SJSA1 (cell line): ENCODE measurements at places on chromosomes 5 and 9. TPM values are rescaled to one million over a fixed set of nuclear protein-coding genes. Genes with fewer than 3 reads are reported as not detected.

DNA sequence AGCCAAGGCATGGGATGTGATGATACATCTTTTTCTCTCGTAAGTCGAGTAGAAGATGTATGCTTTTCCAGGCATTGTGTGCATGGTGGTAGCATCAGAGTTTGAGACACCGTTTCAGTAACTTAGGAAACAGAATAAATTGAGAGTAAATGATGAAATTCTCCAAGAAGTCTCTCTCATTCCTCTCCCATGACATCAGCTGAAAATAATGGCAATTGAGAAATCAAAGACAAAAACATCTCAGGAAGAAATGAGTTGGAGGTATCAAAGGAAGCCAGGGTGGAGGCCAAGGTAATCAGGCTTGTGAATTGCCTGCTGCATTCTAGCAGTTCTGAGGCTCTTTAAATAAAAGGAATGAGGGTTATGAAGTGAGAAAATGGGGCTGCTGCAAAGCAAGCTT lies 53.9 kb downstream of the SGCD start:
- no peaks in the 10 kb centered on the region for H3K36me3 ChIP-seq
- DNase-seq, result no peak
- no peak overlapping the region for H3K4me3 ChIP-seq
- H3K4me1 ChIP-seq, result no peaks in the 10 kb centered on the region
- H3K27me3 ChIP-seq, result no peaks in the 10 kb centered on the region

DNA sequence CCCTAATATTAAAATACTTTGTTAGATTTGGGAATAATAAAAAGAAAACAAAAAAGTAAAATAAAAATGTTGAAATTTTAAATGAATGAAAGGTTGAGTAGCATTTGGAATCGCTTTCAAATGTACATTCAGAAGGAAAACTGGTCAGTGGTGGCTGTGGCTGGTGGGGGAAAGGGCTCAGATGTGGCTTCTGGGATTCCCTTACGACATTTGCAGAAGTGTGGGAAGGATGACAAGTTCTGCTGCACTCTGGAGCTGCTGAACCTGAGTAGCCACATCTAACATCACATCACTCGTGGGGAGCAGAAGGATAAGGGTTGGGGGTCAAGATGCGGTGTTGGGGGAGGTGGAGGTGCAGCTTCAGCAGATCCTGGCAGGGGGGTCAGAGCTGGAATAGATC lies 25.6 kb upstream of the CAST start:
- H3K27me3 ChIP-seq, result no peaks in the 10 kb centered on the region
- H3K36me3 ChIP-seq, result no peaks in the 10 kb centered on the region
- no peak for DNase-seq
- no peak overlapping the region for H3K27ac ChIP-seq
- peaks cover 25% of the 10 kb centered on the region for H3K4me1 ChIP-seq

DNA sequence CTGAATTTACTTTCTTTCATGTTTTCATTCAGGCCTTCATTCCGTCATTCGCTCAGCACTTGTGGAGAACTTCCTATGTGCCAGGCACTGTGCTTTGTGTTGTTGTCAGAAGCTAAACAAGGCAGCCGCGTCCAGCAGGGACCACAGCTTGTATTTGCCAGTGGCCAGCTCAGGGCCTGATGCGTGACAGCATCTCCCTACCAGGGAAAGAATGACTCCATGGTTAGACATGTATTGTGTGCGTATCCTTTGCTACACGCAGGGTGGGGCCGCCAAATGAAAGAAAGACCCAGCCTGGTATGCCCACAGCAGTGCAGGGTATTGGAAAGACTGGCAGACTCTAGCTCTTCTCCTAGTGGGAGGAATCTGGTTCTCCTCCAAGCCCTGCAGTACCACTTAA lies 4.7 kb upstream of the COL27A1 start:
- H3K27ac ChIP-seq, result no peak overlapping the region
- H3K36me3 ChIP-seq, result no peaks in the 10 kb centered on the region
- peaks cover 16% of the 10 kb centered on the region for H3K4me1 ChIP-seq
- no peak for DNase-seq
- no peak overlapping the region for H3K4me3 ChIP-seq
- peaks cover 19% of the 10 kb centered on the region for H3K27me3 ChIP-seq

- no peaks in the 10 kb centered on the region for H3K27me3 ChIP-seq
- H3K4me3 ChIP-seq, result no peak overlapping the region
- peaks cover 25% of the 10 kb centered on the region for H3K4me1 ChIP-seq
- H3K36me3 ChIP-seq, result no peaks in the 10 kb centered on the region
- peak; percentile 51 for DNase-seq
These were observed 334.7 kb downstream of the NR2F1-AS1 start for GRCh38 chr5:93246090-93246855.

GRCh38 chr9:130237076-130237475 lies 28.5 kb upstream of the HMCN2 start:
- H3K36me3 ChIP-seq, result peaks cover 19% of the 10 kb centered on the region
- H3K27me3 ChIP-seq, result no peaks in the 10 kb centered on the region
- DNase-seq, result peak; percentile 90
- H3K4me3 ChIP-seq, result no peak overlapping the region

SCAI gene
- total RNA-seq, result 2.8 and 4.7 TPM in 2 replicates

DNA sequence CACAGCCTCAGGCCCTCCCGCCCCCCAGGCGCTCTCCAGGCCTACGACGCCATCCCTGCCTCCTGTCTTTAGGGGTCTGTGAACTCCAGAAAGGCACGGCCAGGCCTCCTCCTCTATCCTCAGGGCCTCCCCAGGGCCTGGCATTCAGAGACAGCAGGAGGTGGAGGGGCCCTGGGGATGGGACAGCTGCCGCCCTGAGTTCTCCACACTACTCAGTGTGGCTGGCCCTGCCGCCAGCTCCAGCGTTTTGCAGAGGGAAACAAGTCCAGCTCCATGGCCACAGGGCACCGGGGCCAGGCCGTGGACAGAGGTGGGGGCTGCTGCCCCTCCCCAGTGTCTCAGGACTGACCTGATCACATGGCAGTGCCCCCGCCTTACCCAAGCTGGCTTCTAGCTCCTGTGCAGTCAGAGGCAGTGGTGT lies 16.4 kb downstream of the SH3GLB2 start:
- H3K27ac ChIP-seq, result no peak overlapping the region
- peaks cover 32% of the 10 kb centered on the region for H3K36me3 ChIP-seq
- H3K4me3 ChIP-seq, result no peak overlapping the region
- no peaks in the 10 kb centered on the region for H3K27me3 ChIP-seq
- no peaks in the 10 kb centered on the region for H3K4me1 ChIP-seq
- DNase-seq, result no peak

GRCh38 chr9:129595311-129595741 lies 25.6 kb downstream of the C9orf50 start:
- no peaks in the 10 kb centered on the region for H3K36me3 ChIP-seq
- DNase-seq, result no peak
- H3K4me3 ChIP-seq, result no peak overlapping the region
- peaks cover 9% of the 10 kb centered on the region for H3K4me1 ChIP-seq

DNA sequence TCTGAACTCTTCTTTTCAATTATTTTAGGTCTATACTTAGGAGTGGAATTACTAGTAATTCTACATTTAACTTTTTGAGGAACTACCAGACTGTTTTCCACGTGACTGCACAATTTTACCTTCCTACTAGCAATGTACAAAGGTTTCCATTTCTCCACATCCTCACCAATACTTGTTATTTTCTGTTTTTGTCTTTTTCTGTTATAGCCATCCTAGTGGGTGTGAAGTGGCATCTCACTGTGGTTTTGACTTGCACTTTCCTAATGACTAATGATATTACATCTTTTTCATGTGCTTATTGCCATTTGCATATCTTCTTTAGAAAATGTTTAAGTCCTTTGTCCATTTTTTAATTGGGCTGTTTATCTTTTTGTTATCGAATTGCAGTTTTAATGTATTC lies 136.9 kb upstream of the EGFLAM start:
- DNase-seq, result no peak
- H3K27me3 ChIP-seq, result no peaks in the 10 kb centered on the region
- H3K4me1 ChIP-seq, result no peaks in the 10 kb centered on the region
- no peak overlapping the region for H3K4me3 ChIP-seq

STK32A gene
- total RNA-seq, result 0.05 TPM in 1 of 2 replicates, not detected in the other

DNA sequence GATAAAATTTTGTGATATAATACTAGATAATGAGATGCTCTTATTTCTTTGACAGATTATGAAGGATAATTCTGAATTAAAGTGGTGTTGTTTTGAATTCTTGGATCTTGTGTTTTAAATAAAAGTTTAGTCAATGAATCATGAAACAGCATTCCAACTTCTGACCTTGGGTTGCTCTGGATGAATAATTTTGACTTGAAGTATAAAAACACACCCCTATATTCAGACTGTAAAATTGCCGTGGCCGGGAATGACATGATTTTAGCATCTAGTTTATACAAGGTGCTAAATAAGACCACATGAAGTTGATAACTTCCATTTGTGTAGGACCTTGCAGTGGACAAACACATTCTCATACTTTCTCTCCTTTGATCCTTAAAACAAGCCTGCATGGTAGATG lies 67.2 kb upstream of the DAP start:
- peaks cover 49% of the 10 kb centered on the region for H3K4me1 ChIP-seq
- no peak overlapping the region for H3K4me3 ChIP-seq
- DNase-seq, result no peak
- no peaks in the 10 kb centered on the region for H3K27me3 ChIP-seq
- H3K36me3 ChIP-seq, result no peaks in the 10 kb centered on the region
- peak overlapping the region; percentile 34 for H3K27ac ChIP-seq

STOML2 gene
- 73.3 and 75.4 TPM in 2 replicates for total RNA-seq

GRCh38 chr5:26568316-26568715 lies 470.1 kb downstream of the CDH9 start:
- no peaks in the 10 kb centered on the region for H3K36me3 ChIP-seq
- DNase-seq, result no peak
- H3K4me3 ChIP-seq, result no peak overlapping the region
- H3K27me3 ChIP-seq, result no peaks in the 10 kb centered on the region

DNA sequence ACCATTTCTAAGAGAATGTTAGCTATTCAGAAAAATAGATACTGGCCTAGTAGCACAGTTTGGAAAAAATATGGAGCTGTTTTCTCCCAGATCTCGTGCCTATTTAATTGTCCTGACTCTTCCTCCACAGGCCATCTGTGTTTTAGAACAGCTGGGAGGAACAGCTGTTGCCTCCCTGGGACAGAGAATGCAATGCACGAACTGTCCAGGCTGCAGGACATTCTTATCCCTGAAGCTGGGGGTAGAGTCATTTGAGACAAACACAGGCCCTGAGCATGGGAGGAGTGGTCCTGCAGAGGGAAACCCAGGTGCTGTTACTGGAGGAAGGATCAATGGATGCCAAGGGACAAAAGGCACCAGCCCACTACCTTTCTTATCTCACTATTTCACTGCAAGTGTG lies 20.9 kb upstream of the SPARC start:
- no peaks in the 10 kb centered on the region for H3K36me3 ChIP-seq
- H3K4me1 ChIP-seq, result peaks cover 18% of the 10 kb centered on the region
- H3K4me3 ChIP-seq, result no peak overlapping the region

NEUROG1 gene
- not detected in 2 replicates for total RNA-seq

DNA sequence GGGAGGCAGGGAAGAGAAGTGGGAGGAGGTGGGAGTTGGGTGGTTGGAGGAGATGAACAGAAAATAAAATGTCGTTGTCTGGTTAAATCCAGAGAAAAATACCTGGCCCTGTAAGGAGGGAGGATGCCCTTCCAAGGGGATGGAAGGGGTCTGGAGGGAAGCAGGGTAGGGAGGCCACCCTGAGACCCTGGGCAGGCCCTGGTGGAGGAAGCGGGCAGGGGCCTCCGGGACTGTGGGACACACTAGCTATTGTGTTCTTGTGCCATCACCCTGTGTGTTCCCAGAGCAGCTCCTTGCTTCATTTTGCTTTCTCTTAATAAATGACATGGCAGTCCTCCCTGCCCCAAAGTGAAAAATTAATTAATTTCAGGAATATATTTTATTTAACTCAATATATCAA lies 11.8 kb upstream of the CD180 start:
- no peaks in the 10 kb centered on the region for H3K27me3 ChIP-seq
- H3K4me3 ChIP-seq, result no peak overlapping the region
- no peaks in the 10 kb centered on the region for H3K36me3 ChIP-seq
- peaks cover 14% of the 10 kb centered on the region; the same call in 1 of the 2 replicates for H3K4me1 ChIP-seq
- no peak overlapping the region for H3K27ac ChIP-seq

GRCh38 chr5:33114361-33114760 lies 326.4 kb upstream of the TARS1 start:
- no peaks in the 10 kb centered on the region for H3K36me3 ChIP-seq
- no peak overlapping the region for H3K27ac ChIP-seq
- DNase-seq, result no peak
- no peaks in the 10 kb centered on the region for H3K27me3 ChIP-seq

RXRA gene
- total RNA-seq, result 12.2 and 15.7 TPM in 2 replicates

PRSS3 gene
- total RNA-seq, result not detected in 2 replicates

ZCCHC9 gene
- total RNA-seq, result 33.2 and 53.8 TPM in 2 replicates

ALDH1A1 gene
- total RNA-seq, result not detected in 2 replicates

ARL15 gene
- total RNA-seq, result 15.4 and 19.5 TPM in 2 replicates

- DNase-seq, result no peak
- H3K4me3 ChIP-seq, result no peak overlapping the region
- no peak overlapping the region for H3K27ac ChIP-seq
- no peaks in the 10 kb centered on the region for H3K4me1 ChIP-seq
These were observed 993.0 kb downstream of the MAT2B start for GRCh38 chr5:164498438-164498837.

DNA sequence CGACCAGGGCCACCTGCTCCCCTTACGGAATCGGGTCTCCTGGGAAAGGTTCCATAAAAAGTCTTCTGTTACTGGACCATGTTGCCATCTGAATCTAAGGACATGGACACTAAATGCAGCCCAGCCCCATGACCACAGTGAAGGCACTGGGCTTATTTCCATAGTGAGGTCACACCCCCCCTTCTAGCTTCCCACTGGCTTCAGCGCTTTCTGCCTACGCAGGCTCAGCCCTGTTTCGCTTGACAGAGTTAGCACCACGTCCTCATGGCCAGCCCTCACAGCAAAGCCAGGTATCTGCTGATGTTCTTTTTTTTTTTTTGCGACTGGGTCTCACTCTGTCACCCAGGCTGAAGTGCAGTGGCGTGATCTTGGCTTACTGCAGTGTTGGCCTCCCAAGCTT lies 14.1 kb downstream of the UCK1 start:
- DNase-seq, result no peak
- no peaks in the 10 kb centered on the region for H3K27me3 ChIP-seq
- H3K36me3 ChIP-seq, result peaks cover 59% of the 10 kb centered on the region
- H3K4me1 ChIP-seq, result no peaks in the 10 kb centered on the region
- H3K27ac ChIP-seq, result no peak overlapping the region

SPATA31E1 gene
- 0.26 TPM in 1 of 2 replicates, not detected in the other for total RNA-seq

PCDHGA7 gene
- 0.82 and 0.91 TPM in 2 replicates for total RNA-seq

GRCh38 chr5:39187831-39188731 lies 31.3 kb downstream of the FYB1 start:
- no peak for DNase-seq
- H3K4me1 ChIP-seq, result peaks cover 4% of the 10 kb centered on the region; the same call in 1 of the 2 replicates
- H3K27me3 ChIP-seq, result no peaks in the 10 kb centered on the region
- H3K27ac ChIP-seq, result no peak overlapping the region
- no peak overlapping the region for H3K4me3 ChIP-seq
- no peaks in the 10 kb centered on the region for H3K36me3 ChIP-seq
